ENCODE measurements at places on chromosomes 1 and 21. TPM values are rescaled to one million over a fixed set of nuclear protein-coding genes. Genes with fewer than 3 reads are reported as not detected.

The CYYR1 gene
- total RNA-seq: not detected

The LMX1A gene
- total RNA-seq: not detected

The C1orf141 gene
- not detected for total RNA-seq

The SETDB1 gene
- 22.9 TPM for total RNA-seq

The TMEM200B gene
- 4.8 TPM for total RNA-seq

The CD1D gene
- not detected for total RNA-seq

The PLPPR4 gene
- 6.4 TPM for total RNA-seq

The ALX3 gene
- not detected for total RNA-seq

The PTTG1IP gene
- total RNA-seq: 194 TPM

The VCAM1 gene
- 19.7 TPM for total RNA-seq

The THEMIS2 gene
- 4.5 TPM for total RNA-seq

The OR2L8 gene
- total RNA-seq: not detected

The TRIM67 gene
- not detected for total RNA-seq

The DIO1 gene
- not detected for total RNA-seq

The KCNE1 gene
- total RNA-seq: 0.90 TPM

The TBX19 gene
- total RNA-seq: 0.28 TPM

The CFHR4 gene
- total RNA-seq: not detected

The NTMT2 gene
- total RNA-seq: not detected

The SPAG17 gene
- under 0.01 TPM for total RNA-seq

The LRRC38 gene
- not detected for total RNA-seq

The RAB3B gene
- 91.9 TPM for total RNA-seq

The NBPF10 gene
- 1.4 TPM for total RNA-seq

The AQP10 gene
- total RNA-seq: not detected

The EIF2D gene
- total RNA-seq: 51.7 TPM

Data from IMR-90 (cell line).